Central memory CD4-positive, alpha-beta T cell (primary cell): ENCODE measurements at places on chromosomes 3 and 15.

DNA sequence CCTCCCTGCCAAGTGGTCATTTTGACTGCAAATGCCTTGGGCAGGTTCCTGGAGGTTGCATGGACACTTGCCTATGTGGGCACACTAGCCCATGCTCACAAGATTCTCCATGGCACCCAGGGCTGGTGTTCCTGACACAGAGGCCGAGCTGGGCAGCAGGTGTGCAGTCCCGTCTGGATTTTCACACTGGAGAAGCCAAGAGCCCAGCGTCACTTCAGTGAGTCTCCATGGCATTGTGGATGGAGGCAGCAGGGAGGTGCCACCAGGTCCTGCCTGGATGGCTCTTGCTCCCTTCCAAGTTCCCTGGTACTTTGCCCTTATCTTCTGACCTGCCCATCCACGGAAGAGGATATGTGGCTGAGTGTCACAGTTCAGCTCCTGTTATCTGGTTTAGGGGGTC lies 63.7 kb upstream of the PLCL2 start:
- DNase-seq, result no peak

GRCh38 chr3:127371846-127372245 lies 84.0 kb upstream of the PRR20G start:
- DNase-seq, result no peak

DNA sequence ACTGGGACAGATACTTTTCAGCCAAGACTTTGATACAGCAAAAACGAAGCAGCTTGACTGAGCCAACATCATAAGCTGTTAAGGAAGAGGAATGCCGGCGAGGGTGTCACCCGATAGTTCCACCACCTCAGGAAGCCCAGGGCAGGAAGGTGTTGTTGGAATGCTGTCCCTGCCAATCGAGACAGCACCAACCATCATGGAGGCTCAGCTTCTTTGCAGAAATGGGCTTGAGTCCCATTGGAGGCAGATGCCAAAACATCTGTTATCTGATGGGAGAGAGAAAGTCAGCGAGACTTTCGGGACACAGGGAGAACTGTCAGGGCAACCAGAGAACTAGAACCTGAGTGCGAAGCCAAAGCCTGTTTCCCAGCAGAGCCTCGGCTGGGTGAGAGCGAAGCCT lies 50.7 kb downstream of the CA12 start:
- no peak for DNase-seq

- no peak for DNase-seq
These were observed 64.8 kb upstream of the PCSK6 start for GRCh38 chr15:101554115-101554915.

DNA sequence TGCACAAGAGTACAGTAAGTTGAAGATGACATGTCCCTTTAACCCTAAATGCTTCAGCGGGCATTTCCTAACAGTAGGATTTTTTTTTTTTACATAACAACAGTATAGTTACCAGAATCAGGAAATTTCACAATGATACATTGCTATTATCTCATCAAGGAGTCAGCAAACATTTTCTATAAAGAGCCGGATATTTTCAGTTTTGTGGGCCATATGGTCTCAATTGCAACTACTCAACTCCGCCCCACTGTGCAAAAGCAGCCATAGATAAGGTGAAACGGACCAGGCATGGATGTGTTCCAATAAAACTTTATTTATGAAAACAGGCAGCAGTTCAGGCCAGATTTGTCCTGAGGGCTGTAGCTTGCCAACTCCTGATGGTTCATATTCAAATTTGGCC lies 130.6 kb downstream of the SMAD6 start:
- no peak for DNase-seq

DNA sequence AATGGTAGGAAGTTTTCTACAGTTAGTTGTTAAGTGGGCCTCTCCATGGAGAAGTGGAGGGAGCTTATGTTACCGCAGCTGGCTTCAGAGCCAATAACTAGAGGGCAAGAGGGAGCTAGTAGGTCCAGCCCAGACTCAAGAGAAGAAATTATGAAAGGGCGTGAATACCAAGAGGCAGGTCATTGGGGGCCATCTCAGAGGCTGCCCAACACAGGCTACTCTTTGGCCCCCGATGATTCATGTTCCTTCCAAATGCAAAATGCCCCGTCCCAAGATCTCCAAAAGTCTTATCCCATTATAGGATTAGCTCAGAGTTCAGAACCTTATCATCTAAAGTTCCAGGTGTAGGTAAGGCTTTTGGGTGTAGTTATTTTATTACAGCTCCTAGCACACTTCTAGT lies 94.5 kb downstream of the FNDC3B start:
- no peak for DNase-seq

GRCh38 chr3:15726043-15726442 lies 71.7 kb downstream of the ANKRD28 start:
- DNase-seq, result no peak

GRCh38 chr15:28954466-28955159 lies 68.8 kb downstream of the APBA2 start:
- DNase-seq, result no peak

GRCh38 chr3:48518638-48519276 lies 14.8 kb upstream of the SHISA5 start:
- no peak for DNase-seq

DNA sequence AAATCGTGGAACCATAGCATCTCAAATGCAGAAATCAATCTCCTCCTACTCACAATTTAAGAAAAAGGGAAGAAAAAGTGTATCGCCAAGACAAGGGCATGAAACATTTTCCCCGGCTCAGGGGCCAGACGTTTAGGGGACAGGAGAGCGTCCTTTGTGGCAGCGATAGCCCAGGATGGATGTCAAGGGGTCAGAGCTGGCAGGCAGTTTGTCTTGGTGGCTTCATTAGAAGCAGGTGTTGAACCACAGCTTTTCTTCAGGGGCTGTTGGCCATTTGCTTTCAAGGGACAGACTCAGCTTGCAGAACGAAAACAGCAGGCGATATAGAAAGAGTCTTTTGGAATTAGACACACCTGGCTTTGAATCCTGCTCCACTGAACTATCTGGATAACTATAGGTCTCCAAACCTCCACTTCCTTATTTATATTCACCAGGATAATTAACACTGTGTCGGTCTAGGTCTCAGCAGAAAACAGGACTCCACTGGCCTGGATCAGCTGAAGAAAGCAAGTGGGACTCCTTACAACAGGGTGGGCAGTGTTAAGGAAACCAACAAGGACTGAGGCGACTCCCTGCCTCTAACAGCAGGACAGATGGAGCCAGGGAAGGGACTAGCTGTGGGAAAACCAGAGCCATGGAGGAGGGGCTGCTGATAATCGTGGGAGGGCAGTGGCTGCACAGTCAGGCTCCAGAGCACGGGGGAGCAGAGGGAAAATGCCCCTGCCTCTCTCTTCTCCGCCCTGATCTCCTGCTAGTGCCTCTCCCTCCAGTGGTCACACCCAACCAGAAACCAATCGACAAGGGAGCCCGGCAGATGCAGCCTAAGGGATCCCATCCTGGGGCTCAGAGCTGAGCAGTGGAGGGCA lies 123.6 kb downstream of the LIPC start:
- no peak for DNase-seq

- DNase-seq, result no peak
These were observed 335.4 kb upstream of the MDFIC2 start for GRCh38 chr3:70647823-70648222.

GRCh38 chr15:39999538-40000200 lies 39.3 kb downstream of the SRP14 start:
- no peak for DNase-seq

DNA sequence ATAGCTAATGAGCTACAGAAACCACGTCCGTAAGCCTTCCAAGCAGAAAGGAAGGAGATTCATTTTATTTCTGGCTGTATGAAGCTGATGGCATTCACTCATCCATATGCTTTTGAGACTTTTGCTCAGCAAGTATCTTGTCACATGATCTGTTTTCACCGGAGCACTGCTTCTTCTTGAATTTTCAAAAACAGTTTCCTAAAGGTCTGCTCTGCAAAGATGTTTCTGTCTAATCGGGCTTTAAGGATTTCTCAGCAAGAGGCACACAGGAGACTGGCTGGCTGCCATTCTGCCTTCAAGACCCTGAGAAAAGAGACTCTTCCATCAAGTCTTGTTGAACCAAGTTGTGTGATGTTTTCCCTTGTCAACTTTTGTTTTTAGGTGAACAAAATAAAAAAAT lies 289.6 kb upstream of the LYSMD4 start:
- DNase-seq, result no peak

DNA sequence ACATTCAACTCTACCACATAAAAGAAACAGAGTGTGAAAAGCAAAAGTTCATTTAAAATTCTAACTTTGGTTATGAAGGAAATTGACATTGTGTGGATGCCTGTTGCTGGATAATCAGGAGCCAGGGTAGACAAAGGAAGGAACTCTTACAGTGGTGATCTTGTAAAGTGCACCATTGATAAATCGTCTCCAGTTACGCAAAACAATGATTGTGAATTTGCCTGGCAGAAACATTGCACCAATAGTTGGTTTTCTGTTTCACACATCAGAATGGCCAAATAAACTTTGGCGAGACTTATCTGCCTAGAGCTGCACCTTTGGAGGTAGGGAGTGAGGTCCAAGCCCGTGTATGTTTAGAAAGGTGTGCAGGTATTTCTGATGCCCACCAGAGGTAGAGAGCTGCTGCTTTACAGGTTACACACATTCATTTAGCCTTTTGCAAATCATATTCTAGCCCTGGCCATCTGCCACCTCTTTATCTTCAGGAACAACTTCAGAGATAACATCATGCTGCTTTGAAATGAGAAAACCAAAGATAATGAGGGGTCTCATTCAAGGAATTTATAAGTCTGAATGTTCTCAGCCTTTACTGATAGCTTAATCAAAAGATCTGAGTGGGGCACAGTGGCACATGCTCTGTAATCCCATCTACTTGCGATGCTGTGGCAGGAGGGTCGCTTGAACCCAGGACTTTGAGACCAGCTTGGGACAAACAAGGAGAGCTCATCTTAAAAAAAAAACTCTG lies 47.4 kb upstream of the P3H2 start:
- DNase-seq, result no peak

- DNase-seq, result no peak
These were observed 171.7 kb downstream of the C3orf38 start for GRCh38 chr3:88321363-88322050.

GRCh38 chr3:154862265-154862664 lies 217.9 kb upstream of the MME start:
- DNase-seq, result no peak

GRCh38 chr15:81281456-81281735 lies 42.5 kb downstream of the STARD5 start:
- no peak for DNase-seq

DNA sequence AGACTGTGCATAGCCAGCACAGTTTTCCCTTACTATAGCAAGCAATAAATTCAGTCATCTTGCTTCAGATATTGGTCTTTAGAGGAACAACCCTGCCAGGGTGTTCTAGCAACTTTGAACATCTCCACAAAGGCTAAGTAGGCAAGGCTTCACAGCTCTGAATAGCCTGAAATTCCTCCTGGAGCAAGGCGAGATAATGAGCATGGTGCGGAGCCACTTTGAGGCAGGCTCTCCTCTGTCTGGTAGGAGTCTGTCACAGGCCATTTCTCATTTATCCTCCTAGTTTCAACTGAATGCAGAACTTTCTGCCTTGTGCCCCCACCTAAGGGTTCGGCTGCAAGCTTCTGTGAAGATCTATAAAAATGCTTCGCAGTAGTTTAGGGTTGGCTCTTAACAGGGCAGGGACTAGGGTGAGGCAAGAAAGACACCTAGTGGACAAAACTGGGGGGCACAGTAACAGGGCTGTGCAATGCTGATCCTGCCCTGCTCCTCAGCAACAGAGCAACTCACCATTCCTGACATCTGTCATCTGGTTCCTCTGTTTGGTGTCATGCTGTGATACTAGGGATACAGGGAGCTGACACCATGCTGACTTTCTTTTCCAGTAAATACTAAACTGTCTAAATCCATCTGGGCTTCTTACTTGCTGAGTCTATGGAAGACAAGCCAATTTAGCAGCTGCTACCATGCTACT lies 16.6 kb upstream of the EHHADH start:
- DNase-seq, result no peak

GRCh38 chr3:140336465-140336864 lies 341.4 kb upstream of the TRIM42 start:
- DNase-seq, result no peak

- no peak for DNase-seq
These were observed 1.1 kb downstream of the MYEF2 start for GRCh38 chr15:48176957-48177356.

GRCh38 chr15:60442031-60442650 lies 36.8 kb downstream of the ICE2 start:
- DNase-seq, result no peak

DNA sequence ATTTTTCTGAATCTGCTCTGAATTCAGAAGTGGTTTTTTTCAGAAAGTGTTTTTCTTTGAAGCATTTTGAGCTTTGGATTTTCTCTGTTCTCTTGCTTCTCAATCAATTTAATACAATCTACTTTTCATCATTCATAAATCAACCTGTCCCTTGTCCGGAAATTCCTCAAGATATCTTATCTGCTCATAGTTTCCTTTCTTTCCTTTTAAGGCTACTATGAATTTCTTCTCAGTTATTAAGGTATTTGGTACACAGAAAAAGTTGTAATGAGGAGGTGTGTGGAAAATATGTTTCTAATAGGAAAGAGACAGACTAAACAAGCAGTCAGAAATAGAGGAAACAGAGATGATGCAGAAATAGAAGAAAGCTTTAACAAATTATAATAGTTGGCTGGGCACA lies 14.4 kb downstream of the CGGBP1 start:
- no peak for DNase-seq

DNA sequence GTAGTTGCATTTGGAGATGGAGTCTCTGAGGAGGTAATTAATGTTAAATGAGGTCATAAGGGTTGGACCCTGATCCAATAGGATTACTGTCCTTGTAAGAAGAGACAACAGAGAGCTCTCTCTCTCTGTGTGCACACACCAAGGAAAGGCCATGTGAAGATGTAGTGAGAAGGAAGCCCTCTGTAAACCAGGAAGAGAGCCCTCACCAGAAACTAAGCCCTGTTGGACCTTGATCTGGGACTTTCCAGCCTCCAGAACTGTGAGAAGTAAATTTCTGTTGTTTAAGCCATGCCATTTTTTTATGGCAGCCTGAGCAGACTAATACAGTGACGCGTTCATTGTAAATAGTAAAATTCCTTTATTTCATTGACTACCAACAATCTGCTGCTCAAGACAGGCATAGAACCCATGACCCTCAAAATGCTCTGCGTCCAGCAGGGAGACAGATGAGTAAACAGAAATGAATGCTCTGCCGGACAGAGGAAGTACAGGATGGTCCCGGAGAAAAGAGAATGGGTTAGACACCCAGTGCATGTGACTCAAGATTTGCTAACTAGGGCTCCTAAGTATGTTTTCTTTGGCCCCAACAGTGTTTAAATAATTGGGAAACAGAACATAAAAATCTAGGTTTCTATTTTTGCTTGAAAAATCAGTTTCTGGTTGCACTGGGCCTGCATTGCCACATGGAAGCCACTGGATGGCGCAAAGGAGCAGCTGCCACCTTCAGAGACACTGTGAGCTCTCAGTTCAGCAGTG lies 37.9 kb upstream of the TNFAIP8L3 start:
- DNase-seq, result no peak
